ENCODE measurements at places on chromosomes 5 and 9.

GRCh38 chr9:92008041-92008440 is 58.0 kb upstream of the ROR2 start:
- DNase-seq, result no peak

GRCh38 chr5:83179966-83180365 is 102.6 kb downstream of the XRCC4 start:
- no peak for DNase-seq

GRCh38 chr9:95058121-95058785 is 259.3 kb downstream of the FANCC start:
- DNase-seq, result no peak

GRCh38 chr5:84642795-84643194 is 258.1 kb upstream of the EDIL3 start:
- DNase-seq, result no peak

- no peak for DNase-seq
Measured at GRCh38 chr9:98879094-98879962, 64.4 kb upstream of the COL15A1 start.

DNA sequence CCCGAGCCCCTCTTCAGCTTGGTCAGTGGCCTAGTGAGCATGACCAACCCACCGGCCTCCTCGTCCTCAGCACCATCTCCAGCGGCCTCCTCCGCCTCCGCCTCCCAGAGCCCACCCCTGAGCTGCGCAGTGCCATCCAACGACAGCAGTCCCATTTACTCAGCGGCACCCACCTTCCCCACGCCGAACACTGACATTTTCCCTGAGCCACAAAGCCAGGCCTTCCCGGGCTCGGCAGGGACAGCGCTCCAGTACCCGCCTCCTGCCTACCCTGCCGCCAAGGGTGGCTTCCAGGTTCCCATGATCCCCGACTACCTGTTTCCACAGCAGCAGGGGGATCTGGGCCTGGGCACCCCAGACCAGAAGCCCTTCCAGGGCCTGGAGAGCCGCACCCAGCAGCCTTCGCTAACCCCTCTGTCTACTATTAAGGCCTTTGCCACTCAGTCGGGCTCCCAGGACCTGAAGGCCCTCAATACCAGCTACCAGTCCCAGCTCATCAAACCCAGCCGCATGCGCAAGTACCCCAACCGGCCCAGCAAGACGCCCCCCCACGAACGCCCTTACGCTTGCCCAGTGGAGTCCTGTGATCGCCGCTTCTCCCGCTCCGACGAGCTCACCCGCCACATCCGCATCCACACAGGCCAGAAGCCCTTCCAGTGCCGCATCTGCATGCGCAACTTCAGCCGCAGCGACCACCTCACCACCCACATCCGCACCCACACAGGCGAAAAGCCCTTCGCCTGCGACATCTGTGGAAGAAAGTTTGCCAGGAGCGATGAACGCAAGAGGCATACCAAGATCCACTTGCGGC is 1.8 kb downstream of the EGR1 start:
- no peak for DNase-seq

DNA sequence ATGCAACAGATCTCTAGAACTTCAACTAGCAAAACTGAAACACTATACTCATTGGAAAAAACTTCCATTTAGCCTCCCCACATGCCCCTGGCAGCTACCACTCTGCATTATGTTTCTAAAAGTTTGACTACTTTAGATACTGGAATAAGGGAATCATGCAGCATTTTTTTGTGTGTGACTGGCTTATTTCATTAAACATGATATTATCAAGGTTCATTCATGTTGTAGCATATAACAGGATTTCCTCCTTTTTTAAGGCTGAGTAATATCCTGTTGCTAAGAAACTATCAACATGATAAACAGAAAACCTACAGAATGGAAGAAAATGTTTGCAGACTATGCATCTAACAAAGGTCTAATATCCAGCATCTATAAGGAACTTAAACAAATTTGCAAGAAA is 597.9 kb downstream of the DMRTA1 start:
- DNase-seq, result no peak

DNA sequence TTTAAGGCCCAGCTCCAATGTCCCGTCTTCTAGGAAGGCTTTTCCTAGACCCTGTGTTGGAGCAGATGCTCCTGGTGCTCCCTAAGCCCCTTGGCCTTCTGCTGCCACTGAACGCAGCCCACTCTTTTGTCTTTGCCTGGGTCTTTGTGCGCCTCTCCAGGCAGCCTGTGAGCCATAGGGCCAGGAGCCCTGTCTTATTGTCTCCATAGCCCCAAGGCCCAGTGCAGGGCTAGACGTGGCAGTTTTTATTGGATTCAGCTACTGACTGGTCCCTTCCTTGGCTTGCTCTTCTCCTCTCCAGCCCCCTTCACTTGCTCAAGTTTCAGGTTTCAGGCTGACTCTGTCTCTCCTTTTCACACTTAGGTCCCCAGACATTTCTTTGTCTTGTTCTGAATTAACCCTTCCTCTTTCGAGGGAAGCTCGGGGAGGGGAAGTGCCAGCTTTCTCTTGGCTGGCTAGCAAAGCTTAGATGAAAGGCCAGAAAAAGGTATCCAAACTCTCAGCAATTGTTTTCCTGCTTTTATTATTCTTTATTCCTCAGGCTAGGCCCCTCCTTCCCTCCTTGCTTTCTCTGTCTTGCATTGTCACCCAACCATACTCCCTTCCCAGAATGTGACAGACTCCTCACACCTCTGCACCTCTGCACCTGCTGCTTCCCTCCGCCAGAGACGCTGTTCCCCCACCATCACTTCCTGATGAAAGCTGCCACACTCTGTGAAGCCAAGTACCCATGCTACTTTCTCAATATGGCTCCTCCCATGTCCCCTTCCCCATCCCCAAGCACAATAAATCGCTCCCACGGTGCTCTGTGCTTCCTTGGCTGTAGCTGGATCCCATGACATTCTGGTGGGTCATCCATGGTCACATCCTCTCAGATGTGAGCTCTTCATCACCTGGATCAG is 101.6 kb upstream of the CPEB4 start:
- no peak for DNase-seq

DNA sequence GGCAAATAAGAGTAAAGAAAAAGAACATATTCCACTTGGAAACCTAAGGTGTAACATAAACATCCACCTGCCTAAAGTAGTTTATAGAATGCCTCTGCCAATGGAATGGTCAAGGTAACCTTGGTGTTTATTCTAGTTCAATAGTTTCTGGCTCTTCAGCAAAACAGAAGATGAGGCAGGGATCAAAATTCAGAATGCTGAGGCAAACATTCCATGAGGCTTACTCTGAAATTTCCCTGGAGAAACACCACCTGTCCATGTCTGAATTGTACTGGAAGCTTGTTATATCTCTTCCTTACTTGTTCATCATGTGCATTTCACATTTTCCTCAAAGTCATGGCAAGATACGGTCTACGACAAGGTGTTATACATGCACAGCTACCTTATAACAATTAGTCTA is 1862.4 kb upstream of the ACO1 start:
- no peak for DNase-seq

GRCh38 chr9:113509463-113509862 is 45.9 kb downstream of the RGS3 start:
- DNase-seq, result no peak

DNA sequence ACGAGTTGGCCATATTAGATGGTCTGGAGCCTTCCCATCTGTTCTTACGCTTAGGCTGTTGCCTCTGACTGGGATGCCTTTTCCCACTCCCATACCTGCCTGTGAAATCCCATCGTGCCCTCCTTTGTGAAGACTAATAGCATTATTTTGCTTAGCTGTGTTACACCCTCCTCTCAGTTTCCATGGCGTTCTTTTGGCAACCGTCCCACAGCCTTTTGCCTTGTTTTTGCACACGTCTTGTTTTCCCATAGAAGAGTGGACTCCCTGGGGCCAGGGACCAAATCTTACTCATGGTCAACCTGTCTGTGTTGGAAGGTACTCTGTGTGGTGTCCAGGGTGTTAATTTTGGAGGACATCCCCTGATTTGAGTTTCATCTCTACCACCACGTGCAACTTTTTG is 242.1 kb downstream of the HSPA4 start:
- peak; percentile 5 for DNase-seq

GRCh38 chr5:142699184-142699720 is 13.4 kb upstream of the FGF1 start:
- peak; percentile 69 for DNase-seq

DNA sequence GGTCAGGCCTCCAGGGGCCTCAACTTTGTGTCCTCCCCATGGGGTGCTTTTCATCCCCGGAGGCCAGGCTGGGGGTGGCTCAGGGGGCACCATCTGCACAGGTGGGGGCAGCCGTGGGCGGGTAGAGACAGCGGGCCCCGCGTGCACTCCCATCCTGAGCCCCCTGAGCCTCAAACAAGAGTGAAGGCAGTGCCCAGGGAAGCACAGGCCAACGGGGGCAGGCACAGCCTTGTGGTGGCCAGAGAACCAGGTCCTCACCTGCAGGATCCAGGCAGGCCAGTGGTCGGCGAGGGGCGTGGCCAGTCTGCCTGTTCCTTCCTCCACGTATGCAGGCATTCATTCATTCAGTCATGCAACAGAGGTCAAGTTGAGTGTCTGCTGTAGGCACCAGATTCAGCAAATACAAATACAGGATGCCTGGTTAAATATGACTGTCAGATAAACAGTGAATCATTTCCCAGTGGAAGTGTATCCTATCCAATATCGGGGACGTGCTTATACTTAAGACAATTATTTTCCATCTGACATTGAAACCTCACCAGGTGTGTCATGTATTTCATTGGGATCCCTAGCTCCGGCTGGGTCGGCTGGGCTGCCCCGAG is 22.3 kb downstream of the KCNT1 start:
- DNase-seq, result no peak

GRCh38 chr5:110221036-110221435 is 505.4 kb downstream of the TMEM232 start:
- DNase-seq, result no peak

DNA sequence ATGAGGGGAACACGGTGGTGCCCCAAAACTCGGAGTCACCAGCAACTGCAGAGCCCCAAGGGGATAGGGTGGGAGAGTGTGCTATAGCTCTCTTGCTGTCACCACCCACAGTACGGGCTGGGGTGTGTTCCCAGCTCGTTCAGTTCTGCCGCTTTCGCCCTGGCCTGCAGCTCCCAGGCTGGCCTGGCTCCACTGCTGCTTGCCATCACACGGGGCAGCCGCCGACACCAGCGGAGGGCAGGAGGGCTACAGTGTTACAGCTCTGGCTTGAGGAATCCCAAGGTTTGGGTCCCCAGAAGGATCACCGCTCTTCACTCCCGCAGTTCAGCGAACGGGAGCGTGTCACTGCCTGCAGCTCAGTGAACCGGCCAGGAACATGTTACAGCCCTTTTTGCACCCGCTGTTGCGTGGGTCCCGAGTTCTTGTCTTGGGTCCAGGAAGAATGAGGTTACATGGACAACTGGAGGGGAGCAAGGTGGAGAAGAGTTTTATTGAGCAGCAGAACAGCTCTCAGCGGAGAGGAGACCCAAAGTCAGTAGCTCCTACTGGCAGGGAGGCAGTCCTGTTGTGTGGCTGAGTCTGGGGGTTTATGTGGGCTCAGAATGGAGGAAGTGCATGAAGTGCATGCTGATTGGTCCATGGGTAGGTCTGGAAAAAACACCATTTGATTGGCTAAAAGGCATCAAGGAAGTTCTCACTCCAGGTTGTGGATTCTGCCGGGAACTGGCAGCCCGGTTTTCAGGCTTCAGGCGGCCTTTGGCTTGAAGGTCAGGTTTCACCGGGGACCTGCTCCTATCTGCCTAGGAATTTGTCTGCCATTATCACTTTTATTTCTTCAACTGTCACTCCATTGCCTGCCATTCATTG is 113.4 kb downstream of the EHMT1 start:
- no peak for DNase-seq

DNA sequence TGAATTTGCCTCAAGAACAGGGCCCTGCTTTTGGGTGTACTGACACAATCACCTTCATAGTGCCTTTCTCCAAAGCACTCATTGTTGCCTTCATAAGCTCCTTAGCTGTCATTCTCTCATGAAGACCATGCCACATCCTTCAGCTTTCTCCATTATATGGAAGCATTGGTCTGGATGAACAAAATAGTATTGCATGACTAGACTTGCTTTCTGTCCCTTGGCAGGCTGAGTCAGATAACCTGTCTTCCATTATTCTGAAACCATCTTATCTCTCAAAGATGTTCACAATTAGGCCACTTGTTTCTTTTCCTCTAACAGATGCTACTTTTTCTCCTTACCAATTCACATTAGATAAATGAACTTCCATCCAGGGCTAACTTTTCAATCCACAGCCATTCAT is 297.9 kb downstream of the IRX1 start:
- DNase-seq, result no peak

- DNase-seq, result no peak
Measured at GRCh38 chr5:172820046-172820767, 13.8 kb upstream of the ERGIC1 start.

- DNase-seq, result no peak
Measured at GRCh38 chr5:133845271-133845670, 123.2 kb downstream of the C5orf15 start.

DNA sequence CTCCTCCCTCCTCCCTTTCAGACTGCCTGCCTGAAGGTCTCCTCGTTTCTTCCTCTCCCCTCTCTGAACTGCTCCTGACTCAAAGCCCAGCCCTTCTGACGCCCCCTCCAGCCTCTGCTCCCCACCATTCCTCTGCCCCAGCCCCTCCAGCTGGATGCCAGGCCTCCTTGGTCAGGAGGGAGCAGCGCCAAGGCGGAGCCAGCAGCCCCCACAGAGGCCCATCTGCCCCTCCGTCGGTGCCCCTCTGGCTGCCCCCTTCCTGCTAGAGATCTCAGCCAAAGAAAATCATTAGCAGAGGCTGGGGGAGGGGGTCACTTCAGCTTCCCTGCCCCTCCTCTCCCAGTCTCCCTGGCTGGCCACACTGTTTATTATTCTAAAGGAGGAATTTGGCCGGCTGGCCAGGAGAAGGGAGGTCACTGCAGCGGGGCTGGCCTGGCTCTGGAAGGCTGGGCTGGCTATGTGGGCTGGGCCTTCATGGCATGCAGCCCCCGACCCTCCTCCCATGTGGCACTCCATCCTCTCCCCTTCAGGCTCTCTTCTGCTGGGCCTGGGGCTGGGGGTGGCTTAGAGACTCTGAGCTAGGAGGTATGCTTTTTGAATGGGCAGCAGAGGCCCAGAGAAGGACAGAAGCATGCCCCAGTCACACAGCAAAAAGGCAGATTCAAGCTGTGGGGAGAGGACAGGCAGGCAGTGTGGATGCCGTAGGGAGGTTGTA is 16.9 kb downstream of the PDGFRB start:
- no peak for DNase-seq

- DNase-seq, result no peak
Measured at GRCh38 chr5:119309326-119309725, 46.5 kb upstream of the TNFAIP8 start.

Measured in MM.1S (cell line).